ENCODE measurements at places on chromosomes 7 and 10.

GRCh38 chr10:10967581-10968256, 50.0 kb upstream of the CELF2 start:
- no peak for DNase-seq

GRCh38 chr10:93541402-93542357, 24.8 kb upstream of the FFAR4 start:
- DNase-seq = no peak

GRCh38 chr10:124323111-124323725, 95.5 kb downstream of the OAT start:
- DNase-seq = no peak

DNA sequence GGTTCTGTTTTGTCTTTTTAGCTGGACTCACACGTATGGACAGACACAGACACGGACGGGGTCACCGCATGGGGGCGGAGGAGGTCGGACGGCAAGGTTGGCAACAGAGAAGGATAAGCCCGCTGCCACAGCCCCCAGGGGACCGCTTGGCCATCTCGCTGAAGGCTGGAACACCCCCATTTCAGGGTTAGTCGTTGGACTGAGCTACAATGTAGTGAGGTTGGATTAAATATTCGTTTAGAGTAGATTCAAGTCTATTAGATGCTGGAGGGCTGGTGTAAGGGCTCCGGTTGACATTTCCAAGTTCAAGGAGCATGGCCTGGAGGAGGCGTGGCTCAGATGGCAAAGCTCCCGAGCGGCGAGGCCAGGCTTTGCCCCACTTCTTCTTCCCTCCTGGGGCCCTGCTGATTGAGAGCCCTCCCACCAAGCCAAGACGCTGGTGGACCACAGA, 35.2 kb downstream of the PPIF start:
- no peak for DNase-seq

DNA sequence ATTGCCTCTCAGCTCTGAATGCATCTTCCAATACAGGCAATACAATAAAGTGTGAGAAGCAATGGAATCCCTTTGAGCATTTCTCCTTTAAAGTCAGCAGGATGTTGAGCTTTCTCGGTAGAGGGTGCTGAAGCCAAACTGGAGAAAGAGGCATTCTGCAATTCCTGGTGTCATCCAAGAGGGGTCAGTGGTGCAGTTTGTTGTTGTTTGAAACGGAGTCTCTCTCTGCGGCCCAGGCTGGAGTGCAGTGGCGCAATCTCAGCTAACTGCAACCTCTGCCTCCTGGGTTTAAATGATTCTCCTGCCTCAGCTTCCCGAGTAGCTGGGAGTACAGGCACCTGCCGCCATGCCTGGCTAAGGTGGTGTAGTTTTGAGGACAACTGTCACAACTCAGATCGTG, 486.5 kb downstream of the CALN1 start:
- no peak for DNase-seq

DNA sequence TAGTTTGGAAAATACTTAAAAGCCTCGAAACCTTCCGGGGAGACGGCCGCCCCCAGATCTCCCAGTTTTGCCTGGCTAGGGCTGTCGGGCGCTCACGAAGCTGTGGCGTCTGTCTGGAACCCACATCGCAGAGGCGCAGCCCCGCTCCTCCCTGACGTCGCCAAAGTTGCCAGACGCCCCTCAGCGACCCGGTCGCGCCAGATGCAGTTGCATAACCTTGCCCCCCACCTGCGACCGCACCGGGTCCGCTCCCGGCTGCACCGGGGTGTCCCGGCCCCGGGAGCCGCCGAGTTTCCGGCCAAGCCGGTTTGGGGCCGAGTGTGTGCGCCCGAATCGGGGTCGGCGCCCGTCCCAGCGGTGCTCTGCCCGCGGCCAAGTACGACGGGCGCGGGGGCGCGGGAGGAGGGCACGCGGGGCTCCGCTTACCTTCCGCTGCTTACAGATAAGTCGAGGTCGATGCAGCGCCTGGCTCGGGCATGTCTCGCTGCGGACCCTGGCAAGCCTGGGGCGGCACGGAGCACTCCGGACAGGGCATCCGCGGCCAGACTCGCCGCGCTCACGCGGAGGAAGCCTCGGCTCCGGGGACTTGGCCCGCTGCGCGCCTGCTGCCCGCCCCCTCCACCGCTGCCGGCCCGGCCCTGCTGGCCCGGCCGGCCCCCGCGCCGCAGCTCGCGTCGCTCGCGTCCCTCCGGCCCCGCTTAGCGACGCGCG, 665 bp downstream of the INSYN2A start:
- DNase-seq = no peak

GRCh38 chr7:128937647-128938543, at the start of gene IRF5:
TSS of gene IRF5 (plus strand) at chr7:128937927. CDS start at chr7:128942082, 4,155 bp downstream.
- DNase-seq = no peak

DNA sequence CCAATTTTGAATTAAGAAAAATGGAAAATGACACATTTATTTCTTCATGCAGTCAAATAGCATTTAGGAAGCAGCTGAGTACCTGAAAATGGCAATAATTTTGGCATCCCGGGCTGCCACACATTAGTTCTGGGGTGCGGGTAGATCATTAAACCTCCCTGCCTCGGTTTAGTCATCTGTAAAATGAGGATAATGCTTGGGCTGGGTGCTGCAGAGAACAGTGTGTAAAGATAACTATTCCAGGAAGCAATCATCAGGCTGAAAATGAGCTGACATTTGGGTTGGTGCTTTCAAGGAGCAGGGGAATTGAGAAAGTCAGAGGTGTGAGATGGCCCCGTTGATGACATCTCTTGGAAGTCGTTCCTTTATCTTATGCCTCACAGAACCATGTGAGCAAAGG, 767.2 kb downstream of the PHTF2 start:
- DNase-seq = no peak

DNA sequence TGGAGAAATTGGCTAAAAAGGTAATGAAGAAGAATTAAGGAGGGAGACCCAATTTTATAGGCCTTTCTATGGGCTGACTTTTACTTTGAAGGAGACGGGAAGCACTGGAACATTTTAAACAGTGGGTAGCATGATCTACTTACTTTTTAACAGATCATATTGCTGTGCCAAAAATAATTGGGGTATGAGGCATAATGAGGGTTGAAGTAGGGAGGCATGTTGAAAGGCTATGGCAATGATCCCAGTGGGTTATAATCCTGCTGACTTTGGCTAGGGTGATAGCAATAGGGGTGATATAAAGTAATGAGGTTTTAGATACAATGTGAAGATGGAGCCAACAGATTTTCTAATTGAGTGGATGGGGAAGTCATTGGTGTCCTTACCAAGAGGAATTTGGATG, 73.2 kb downstream of the GPR37 start:
- DNase-seq = no peak

- DNase-seq = no peak
Observed at GRCh38 chr7:158377800-158378623, 209.6 kb downstream of the PTPRN2 start.

- DNase-seq = no peak
Observed at GRCh38 chr10:50439806-50440205, 183.9 kb downstream of the SGMS1 start.

GRCh38 chr7:100678291-100678984, 4.9 kb downstream of the GNB2 start:
- no peak for DNase-seq

- no peak for DNase-seq
Observed at GRCh38 chr10:10310498-10310897, 707.2 kb upstream of the CELF2 start.

DNA sequence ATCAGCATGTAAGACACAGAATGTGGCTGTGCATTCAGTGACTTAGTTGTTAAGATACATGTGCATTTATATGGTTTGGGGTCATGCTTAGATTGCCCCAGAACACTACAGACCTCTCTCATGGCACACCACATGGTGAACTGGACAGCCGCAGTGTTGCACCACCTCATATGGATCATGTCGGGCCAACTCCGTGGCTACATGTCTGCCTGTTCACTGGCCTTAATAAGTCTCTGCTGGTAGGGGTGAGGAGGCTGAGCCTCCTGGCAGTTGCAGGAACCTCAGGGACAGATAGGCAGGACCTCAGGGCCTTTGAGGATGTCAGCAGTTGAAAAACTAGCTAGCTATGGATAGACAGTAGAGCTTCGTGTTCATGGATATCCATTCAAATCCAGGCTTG, 751.0 kb downstream of the GRID1 start:
- DNase-seq = no peak

GRCh38 chr7:98276241-98276761, 5.2 kb upstream of the BRI3 start:
- DNase-seq = no peak

DNA sequence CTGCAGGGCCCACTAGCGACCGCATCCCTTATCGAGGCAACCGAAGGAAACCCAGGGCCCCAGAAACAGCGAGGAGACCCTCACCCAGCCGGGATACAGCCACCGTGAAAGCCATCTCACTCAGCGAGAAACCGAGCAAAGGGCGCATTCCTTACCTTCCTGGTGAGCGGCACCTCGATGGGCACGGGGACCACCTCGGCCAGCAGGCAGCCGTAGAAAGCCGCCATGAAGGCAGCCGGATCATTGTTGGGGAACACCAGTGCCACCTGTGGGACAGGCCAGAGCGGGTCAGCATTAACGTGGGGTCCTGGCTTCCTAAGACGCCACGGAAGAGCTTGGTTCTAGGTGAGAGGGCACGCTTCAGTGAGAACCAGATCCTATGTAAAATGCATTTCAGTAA, 263.7 kb downstream of the ZMYND11 start:
- DNase-seq = no peak

GRCh38 chr10:12279281-12279680, 70.1 kb upstream of the CAMK1D start:
- DNase-seq = no peak

DNA sequence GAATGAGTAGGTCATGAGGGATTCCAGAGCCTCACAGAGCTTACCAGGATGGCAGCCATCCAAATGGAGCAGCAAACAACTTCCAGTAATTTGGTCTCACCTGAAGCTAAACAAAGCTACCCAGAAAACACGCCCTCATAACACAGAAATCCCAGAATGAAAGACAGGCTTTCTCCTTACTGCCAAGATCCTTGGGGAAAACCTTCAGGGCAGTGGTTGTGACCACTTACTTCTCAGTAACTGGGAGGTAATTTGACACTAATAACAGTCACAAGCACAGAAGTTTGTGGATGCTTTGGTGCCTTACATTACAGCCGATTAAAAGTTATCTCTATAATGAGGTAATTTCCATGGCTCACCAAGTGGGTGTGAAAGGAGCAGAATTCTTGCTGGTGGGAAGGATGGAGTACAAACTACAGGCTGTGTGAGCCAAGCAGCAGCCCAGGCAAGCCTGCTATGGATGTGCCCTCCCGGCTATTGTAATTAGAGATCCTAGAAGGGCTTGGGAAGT, 10.4 kb downstream of the WDR91 start:
- no peak for DNase-seq

DNA sequence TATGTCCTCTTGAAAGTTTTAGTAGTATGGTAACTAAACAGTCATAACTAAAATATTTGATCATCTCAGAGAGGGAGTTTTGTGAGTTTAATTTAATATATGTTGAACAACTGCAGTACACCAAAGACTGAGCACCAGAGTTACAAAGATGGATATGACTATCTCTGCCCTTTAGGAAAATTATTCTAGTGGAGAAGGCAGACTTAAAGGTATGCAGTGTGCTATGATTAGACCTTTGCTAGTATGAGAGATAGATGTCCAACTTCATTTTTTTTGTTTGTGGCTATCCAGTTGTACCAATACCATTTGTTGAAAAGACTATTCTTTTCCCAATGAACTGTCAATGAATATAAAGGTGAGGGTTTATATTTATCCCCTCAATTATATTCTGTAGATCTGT, 33.4 kb downstream of the AKAP9 start:
- DNase-seq = no peak

DNA sequence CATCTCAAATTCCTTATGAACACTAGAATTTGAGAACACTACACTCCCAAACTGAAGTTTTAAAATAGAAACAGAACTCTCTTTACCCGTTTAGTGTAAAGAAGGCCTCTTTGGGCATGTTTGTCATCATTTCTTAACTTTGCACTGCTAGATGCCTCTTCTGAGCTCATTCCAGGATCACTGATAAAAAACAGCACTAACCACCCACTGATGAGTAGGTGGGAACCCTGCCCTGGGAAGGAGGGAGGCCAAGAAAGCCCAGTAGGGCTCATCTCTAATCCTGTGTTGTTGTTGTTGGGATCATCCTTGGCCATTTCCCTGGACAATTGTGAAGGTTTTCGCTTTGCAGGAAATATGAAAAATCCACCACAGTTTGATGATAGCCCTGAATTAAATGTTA, 68.2 kb downstream of the CUBN start:
- DNase-seq = no peak

- no peak for DNase-seq
Observed at GRCh38 chr7:20219062-20219445, 1.9 kb upstream of the MACC1 start.

- no peak for DNase-seq
Observed at GRCh38 chr7:8017423-8017822, 48.8 kb downstream of the GLCCI1 start.

- no peak for DNase-seq
Observed at GRCh38 chr7:31981874-31982390, 88.3 kb downstream of the PDE1C start.

DNA sequence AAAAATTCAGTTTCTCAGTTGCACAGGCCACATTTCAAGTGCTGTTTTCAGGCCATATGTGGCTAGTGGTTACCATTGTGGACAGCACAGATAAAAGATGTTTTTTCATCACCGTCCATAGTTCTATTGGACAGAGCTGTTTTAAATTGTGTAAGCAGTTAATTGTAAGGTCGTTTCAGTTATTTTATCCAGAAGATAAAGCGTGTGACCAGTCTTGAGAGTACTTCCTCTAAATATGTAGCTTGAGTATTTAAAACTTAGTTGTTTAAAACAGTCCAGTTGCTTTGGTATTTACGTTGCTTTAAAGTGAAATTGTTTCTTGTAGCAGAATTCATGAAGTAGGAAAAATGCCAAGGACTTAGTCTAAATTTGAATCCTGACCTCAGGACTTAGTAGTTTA, 66.9 kb downstream of the ZNRF2 start:
- no peak for DNase-seq

DNA sequence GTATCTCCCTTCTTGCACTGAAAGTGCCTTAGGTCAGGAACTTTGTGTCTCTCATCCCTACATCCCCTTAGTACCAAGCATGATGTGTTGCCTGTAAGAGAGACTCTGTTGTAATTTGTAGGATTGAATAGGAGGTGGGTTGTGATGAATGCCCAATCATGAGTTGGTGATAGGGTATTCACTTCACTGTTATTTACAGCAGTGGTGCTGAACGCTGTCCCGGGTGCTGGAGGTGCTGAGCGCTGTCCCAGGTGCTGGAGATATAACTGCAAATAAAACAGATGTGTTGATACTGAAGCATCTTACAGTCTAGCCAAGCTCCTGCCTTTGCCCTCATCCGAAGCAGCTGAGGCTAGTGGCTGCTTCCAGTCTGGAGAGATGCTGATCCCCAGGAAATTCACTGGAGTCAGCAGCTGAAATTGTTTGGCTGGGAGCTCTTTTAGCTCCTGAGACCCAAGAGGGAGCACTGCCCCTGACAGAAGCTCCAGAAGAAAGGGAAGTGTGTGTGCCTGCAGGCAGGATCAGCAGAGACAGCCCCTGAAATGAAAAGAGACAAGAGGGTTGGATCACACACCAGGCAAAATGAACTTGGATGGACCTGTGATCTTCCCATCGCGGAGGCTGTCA, 183.4 kb downstream of the SORCS3 start:
- DNase-seq = no peak
